ENCODE measurements at places on chromosomes 2 and 18. TPM values are rescaled to one million over a fixed set of nuclear protein-coding genes. Genes with fewer than 3 reads are reported as not detected.

GRCh38 chr18:71443706-71444480, 1100.2 kb downstream of the CBLN2 start:
- no peaks in the 10 kb centered on the region for H3K36me3 ChIP-seq
- no peak for DNase-seq
- peaks cover 2% of the 10 kb centered on the region for H3K27me3 ChIP-seq
- no peak overlapping the region for H3K4me3 ChIP-seq

DNA sequence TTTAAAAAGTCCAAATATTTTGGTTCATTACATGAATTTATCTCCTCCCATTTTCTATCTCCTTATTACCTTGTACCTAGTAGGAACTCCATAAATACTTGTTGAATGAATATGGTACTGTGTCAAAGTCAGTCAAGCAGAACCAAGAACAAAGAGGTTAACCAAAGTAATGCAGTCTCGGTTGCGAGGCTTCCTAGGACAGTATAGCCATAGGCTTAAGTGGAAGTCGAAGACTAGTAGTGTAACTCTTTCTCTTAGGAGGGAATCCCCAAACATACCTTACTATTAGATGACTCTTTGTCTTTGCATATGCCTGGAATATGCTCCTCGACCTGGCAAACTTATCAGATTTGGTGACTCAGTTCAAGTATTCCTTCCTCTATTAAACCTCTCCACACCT, 4.8 kb downstream of the LIPT1 start:
- no peak for DNase-seq
- H3K4me3 ChIP-seq, result no peak overlapping the region
- peaks cover 12% of the 10 kb centered on the region for H3K4me1 ChIP-seq
- 0 out of 2 replicates have a peak, but pooled peaks cover 4% of the 10 kb centered on the region for H3K36me3 ChIP-seq

- H3K4me1 ChIP-seq, result no peaks in the 10 kb centered on the region
- H3K27ac ChIP-seq, result no peak overlapping the region
- DNase-seq, result no peak
Measured at GRCh38 chr2:48397846-48398245, 132.1 kb upstream of the STON1 start.

DNA sequence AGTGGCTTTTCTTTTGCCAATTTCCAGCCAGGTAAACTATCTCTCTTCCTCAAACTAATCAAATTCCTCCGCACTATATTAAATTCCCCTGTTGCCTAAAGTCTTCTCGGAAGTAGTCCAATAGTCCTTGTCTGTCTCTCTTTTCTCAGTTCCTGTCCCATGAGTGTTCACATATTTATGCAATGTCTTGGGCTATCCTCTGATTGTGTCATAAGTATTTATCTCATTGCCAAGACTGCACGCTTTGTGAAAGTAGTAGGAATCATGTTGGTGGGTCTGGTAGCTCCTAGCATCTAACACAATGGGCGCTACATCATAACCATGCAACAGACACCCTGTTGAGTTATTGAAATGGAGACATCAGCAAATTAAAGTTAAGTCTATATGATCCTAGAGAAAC, 59.9 kb upstream of the POU3F3 start:
- DNase-seq, result no peak
- peaks cover 3% of the 10 kb centered on the region for H3K36me3 ChIP-seq
- no peak overlapping the region for H3K27ac ChIP-seq
- H3K27me3 ChIP-seq, result no peaks in the 10 kb centered on the region

GRCh38 chr18:59952283-59953007, 52.6 kb downstream of the PMAIP1 start:
- no peak overlapping the region for H3K27ac ChIP-seq
- no peak for DNase-seq
- H3K27me3 ChIP-seq, result no peaks in the 10 kb centered on the region
- H3K36me3 ChIP-seq, result no peaks in the 10 kb centered on the region

- H3K27ac ChIP-seq, result no peak overlapping the region
- H3K27me3 ChIP-seq, result no peaks in the 10 kb centered on the region
- peak; percentile 39 for DNase-seq
Measured at GRCh38 chr2:191231995-191232394, 13.2 kb upstream of the MYO1B start.

- H3K27ac ChIP-seq, result peak overlapping the region; percentile 91
- H3K27me3 ChIP-seq, result peaks cover 6% of the 10 kb centered on the region
- peaks cover 43% of the 10 kb centered on the region for H3K4me1 ChIP-seq
- peaks cover 4% of the 10 kb centered on the region for H3K36me3 ChIP-seq
Measured at GRCh38 chr2:218406949-218407618, 7.4 kb downstream of the CTDSP1 start.

DNA sequence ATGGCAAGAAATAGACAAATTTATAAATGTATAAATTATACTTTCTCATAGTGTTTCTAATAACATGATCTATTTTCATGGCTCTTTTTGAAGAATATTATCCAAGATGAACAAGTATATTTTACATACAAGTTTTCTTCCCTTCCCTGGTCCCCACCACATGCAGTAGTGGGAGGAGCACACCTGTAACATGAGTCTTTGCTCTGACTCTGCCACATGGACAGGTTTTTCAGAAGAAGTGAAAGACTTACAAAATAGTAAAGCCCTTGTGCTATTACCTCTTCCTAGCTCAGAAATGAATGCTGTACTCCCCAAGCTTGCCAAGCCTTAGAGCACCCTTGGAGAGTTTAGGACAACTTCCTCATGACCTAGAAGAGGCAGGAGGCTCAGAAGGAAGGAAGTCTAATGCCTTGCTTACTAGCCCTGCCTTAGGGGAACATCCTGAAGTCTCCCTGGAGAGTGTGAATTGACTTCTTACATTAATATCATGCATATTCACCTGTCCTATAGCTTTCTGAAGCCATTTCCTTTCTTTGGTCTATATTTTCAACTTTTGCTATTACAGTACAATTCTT, 18.4 kb downstream of the MXD1 start:
- peak overlapping the region; percentile 96 for H3K27ac ChIP-seq
- 0 out of 2 replicates have a peak overlapping the region, but pooled peaks have one; percentile 83 for H3K4me3 ChIP-seq
- peaks cover 27% of the 10 kb centered on the region for H3K36me3 ChIP-seq
- peaks cover 57% of the 10 kb centered on the region for H3K4me1 ChIP-seq
- DNase-seq, result no peak

DNA sequence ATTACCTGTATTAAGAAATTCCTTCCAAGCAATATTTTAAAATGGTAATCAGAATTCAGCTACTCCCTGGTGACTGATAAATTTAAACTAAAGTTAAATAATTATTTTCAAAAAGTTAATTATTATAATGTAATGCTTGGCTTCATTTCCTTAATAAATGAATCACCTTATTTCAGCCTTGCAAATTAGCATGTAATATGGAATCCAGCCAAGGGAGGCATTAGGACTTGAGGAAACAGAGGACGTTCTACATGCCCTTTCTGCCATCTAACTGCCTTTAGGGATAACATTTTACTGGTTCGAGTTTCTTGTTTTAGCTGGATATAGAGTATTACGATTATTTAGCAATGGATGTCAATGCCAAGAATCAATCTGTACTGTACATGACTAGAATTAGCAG, 636.3 kb downstream of the TSN start:
- H3K36me3 ChIP-seq, result no peaks in the 10 kb centered on the region
- H3K27ac ChIP-seq, result no peak overlapping the region
- H3K4me1 ChIP-seq, result no peaks in the 10 kb centered on the region
- H3K27me3 ChIP-seq, result no peaks in the 10 kb centered on the region
- no peak for DNase-seq

DNA sequence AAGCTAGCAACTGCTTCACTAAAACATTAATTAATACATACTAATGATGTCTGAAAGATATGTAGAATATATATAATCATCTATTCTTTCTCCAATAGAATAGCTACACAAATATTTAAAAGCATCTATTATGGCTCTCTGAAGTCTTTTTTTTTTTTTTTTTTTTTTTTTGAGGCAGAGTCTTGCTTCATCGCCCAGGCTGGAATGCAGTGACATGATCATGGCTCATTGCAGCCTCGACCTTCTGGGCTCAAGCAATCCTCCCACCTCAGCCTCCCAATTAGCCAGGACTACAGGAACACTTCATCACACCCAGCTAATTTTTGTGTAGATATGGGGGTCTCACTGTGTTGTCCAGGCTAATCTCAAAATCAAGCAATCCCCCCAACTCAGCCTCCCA, 120.4 kb upstream of the KYNU start:
- H3K4me3 ChIP-seq, result no peak overlapping the region
- no peaks in the 10 kb centered on the region for H3K4me1 ChIP-seq
- DNase-seq, result no peak
- H3K27me3 ChIP-seq, result no peaks in the 10 kb centered on the region
- H3K36me3 ChIP-seq, result no peaks in the 10 kb centered on the region

- H3K27ac ChIP-seq, result peak overlapping the region; percentile 80
- DNase-seq, result peak; percentile 67
- peak overlapping the region; percentile 80 for H3K4me3 ChIP-seq
- peaks cover 41% of the 10 kb centered on the region for H3K4me1 ChIP-seq
Measured at GRCh38 chr18:55998071-55998522, 410.1 kb upstream of the TCF4 start.

GRCh38 chr18:34623557-34623956, 86.5 kb upstream of the DTNA start:
- H3K4me3 ChIP-seq, result no peak overlapping the region
- no peak overlapping the region for H3K27ac ChIP-seq
- H3K27me3 ChIP-seq, result peaks cover 4% of the 10 kb centered on the region
- no peaks in the 10 kb centered on the region for H3K4me1 ChIP-seq

DNA sequence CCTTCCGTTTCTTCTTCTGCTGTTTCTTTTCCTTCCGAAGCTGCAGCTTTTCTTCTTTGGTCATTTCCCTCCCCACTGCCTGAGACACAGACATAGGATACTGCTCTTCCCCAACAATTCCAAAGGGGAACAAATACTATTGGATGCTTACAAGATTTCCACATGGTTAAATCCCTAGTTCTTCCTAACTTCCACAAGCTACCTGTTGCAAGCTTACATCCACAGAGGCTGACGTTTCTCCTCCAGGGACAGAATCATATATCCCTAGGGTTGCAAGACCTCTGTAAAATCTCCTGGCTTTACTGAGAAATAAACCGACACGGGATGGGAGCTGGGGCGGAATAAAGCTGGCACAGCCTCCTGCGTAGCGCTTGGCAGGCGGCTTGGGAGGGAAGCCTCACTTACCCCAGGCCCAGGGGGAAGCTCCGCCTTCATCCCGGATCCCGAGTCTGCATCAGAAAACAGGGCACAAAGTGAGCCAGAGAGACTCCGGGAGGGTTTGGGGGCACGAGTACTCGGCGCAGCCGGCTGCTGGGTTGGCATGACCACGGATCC, 590 bp downstream of the EIF2B4 start:
- peak; percentile 37 for DNase-seq
- peaks cover 31% of the 10 kb centered on the region for H3K4me1 ChIP-seq
- peak overlapping the region; percentile 90 for H3K4me3 ChIP-seq
- peaks cover 52% of the 10 kb centered on the region for H3K36me3 ChIP-seq

DNA sequence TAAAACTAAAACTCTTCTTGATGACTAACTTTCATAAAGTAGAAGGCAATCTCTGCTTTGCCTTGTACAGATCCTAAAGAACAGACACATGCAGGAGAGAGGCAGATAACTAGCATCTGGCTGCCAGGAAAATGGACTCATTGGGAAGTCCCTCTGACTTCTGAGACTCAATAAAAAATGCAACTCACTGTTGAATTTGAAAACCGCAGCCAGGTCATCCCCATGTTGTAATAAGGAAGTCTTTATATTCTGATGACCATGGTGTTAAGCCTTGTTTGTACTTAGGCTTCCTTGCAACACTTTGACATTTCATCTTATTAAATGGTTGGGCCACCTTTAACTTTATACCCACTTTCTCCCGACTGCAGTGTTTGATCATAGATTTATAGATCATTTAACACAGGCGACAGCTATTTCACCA, 375.1 kb upstream of the KCNH7 start:
- no peak overlapping the region for H3K27ac ChIP-seq
- H3K4me3 ChIP-seq, result no peak overlapping the region
- DNase-seq, result no peak
- no peaks in the 10 kb centered on the region for H3K27me3 ChIP-seq
- no peaks in the 10 kb centered on the region for H3K36me3 ChIP-seq
- H3K4me1 ChIP-seq, result peaks cover 11% of the 10 kb centered on the region

DNA sequence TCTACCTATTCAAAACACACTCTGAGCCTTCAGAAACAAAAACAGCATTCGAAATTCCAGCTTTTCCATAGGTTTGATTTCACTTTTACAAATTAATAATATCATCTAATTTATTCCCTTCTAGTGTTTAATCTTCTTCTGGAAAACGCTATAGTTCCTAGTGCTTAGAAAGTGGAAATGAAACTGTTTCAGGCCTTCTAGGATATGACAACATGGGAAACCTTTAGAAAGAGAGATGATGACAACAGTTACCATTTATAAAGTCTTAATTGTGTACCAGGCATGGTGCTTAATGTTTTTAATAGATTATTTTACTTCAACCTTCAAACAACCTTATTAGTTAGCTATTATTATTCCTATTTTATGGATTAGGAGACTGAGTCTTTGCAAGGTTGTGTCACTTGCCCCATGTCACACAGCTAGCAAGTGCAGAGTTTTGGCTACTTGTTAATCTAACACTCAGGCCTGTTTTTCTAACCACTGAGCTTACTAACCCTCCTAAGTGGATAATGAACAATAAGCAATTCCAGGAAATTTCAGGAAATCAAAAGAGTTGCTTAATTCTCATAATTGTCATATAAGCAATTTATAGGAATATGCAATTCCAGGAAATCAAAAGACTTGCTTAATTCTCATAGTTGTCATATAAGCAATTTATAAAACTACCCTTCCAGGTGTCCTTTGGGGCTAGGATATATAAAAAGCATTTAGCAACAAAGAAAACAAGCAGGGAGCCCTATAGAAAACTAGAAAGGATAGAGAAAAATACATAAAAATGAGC, 206.0 kb downstream of the ZNF521 start:
- no peaks in the 10 kb centered on the region for H3K36me3 ChIP-seq
- H3K27me3 ChIP-seq, result no peaks in the 10 kb centered on the region

- peaks cover 13% of the 10 kb centered on the region for H3K36me3 ChIP-seq
- H3K4me1 ChIP-seq, result peaks cover 41% of the 10 kb centered on the region
- no peak overlapping the region for H3K4me3 ChIP-seq
- DNase-seq, result no peak
- H3K27me3 ChIP-seq, result no peaks in the 10 kb centered on the region
Measured at GRCh38 chr18:48896875-48897511, 53.8 kb downstream of the SMAD7 start.

GRCh38 chr2:233179848-233180366, 71.6 kb upstream of the ATG16L1 start:
- H3K36me3 ChIP-seq, result no peaks in the 10 kb centered on the region
- no peaks in the 10 kb centered on the region for H3K4me1 ChIP-seq
- peaks cover 28% of the 10 kb centered on the region for H3K27me3 ChIP-seq
- no peak for DNase-seq
- no peak overlapping the region for H3K27ac ChIP-seq

- no peaks in the 10 kb centered on the region for H3K27me3 ChIP-seq
- DNase-seq, result no peak
- peaks cover 17% of the 10 kb centered on the region for H3K36me3 ChIP-seq
- no peak overlapping the region for H3K27ac ChIP-seq
Measured at GRCh38 chr2:238415036-238415764, 11.5 kb upstream of the ASB1 start.

TSPYL6 gene
- not detected for total RNA-seq

ASB18 gene
- total RNA-seq, result not detected

GREB1L gene
- 7.4 TPM for total RNA-seq

ABCA12 gene
- 0.05 TPM for total RNA-seq

ZNF521 gene
- total RNA-seq, result 3.9 TPM

CXCR1 gene
- total RNA-seq, result not detected

IL36B gene
- total RNA-seq, result not detected

FAM237A gene
- not detected for total RNA-seq

BCL11A gene
- total RNA-seq, result 2.3 TPM

CNGA3 gene
- 0.87 TPM for total RNA-seq

DNAH6 gene
- total RNA-seq, result 0.17 TPM

SPATA3 gene
- total RNA-seq, result not detected

DNAH7 gene
- 0.16 TPM for total RNA-seq

IL36RN gene
- not detected for total RNA-seq
